ENCODE measurements at places on chromosomes 2 and 18.
A peak's percentile ranks its signal among the peaks of the same experiment; 100 is the strongest.

DNA sequence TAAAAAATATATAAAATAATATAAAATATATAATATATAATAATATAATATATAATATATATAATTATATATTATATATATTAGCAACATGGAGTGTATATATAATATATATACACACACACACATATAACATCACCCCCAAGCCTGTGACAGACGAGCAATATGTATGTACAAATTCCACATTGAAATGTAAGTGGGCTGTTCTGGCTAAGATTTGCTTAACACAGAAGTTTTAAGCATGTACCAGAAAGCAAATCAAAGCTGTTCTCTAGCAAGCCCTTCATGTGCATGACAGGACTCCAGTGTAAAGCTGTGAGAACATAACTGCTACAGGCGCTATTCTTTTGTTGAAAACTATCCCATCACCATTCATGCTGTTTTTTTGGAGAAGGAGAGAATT lies 261.7 kb upstream of the TNP1 start:
- no peak for DNase-seq

- no peak for DNase-seq
Observed at GRCh38 chr18:8520266-8520665, 89.0 kb upstream of the RAB12 start.

- DNase-seq: peak; percentile 33
Observed at GRCh38 chr2:73981081-73982001, 3.4 kb upstream of the TET3 start.

DNA sequence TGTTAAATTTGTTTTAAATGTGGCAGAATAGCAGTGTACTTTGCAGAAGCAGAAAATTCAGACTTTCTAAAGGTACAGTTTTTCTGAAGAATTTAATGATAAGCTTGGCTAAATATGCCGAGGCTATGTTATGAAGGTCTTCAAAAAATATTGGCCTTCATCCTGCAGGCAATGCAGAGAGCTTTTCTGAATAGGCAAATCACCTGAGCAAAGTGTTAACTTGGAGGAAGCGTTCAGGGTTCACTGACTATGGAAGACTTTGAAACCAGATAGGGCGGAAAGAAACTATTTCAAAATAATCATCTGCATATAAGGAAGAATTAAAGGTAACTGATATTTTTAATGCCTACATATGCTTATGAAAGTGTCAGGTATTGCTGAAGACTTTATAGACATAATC lies 133.7 kb upstream of the SETBP1 start:
- no peak for DNase-seq

DNA sequence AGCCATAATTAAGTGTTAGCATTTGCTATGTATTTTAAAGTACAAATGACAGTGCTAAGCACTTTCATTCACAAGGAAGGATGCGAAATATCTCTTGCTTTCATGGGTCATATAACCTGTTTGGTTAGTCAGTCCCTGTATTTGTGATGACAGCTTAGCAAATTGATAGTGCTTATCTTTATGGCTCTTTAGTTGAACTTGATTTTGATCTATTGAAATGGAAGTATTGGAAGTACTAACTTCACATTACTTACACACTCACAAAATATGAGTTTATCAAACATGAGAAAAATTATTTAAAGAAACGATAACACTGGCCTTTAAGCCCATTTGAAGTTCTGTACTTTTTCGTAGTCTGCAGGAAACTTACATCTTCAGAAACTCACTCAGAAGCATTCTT lies 97.4 kb upstream of the NEUROD1 start:
- DNase-seq: no peak

GRCh38 chr2:49005261-49005660 lies 149.1 kb downstream of the FSHR start:
- DNase-seq: no peak

DNA sequence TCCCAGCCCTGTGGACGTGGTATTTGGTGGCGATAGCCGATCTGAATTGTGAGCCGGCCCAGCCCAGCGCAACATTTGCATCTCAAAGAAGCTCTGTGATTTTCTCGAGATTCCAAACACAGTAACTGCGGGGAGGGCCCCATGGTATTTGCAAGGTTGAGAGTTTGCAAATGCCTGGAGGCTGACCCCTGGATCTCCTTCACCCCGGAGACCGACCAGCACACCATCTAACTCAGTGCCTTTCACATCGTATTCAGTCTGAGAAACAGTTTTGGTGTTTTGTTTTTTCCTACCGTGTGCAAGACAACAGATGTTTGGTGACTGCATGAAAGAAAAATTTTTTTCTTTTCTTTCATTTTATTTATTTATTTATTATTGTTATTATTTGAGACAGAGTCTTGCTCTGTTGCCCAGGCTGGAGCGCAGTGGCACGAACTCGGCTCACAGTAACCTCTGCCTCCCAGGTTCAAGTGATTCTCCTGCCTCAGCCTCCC lies 40.3 kb downstream of the MYCN start:
- DNase-seq: no peak

GRCh38 chr2:222242532-222242931 lies 56.3 kb downstream of the PAX3 start:
- no peak for DNase-seq

- peak; percentile 55 for DNase-seq
Observed at GRCh38 chr2:119694845-119695521, 16.0 kb downstream of the TMEM177 start.
